ENCODE measurements at places on chromosomes 4 and X.

DNA sequence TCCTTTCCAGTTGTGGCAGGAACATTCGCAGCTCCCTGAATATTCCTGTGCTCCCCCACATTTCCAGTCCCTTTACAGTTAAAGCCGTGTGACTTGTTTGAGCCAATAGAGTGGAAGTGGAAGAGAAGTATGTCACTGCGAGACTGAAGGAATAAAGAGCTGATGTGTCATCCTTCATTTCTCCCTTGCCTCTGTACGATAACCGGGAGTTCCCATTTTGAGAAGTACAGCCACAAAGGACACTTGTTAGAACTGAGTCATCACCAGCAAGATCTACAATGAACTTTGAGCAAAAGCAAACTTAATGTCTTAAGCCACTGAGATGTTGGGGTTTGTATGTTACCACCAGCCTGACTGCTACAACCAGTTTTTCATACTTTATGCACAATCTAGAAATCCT, 92.3 kb downstream of the SPRY1 start:
- DNase-seq, result no peak

GRCh38 chr4:149347139-149347538, 468.5 kb downstream of the IQCM start:
- no peak for DNase-seq

GRCh38 chr4:165398570-165398969, 19.8 kb downstream of the CPE start:
- DNase-seq, result no peak

- DNase-seq, result no peak
These were observed 35.2 kb upstream of the LPAR4 start for GRCh38 chrX:78712336-78712735.

DNA sequence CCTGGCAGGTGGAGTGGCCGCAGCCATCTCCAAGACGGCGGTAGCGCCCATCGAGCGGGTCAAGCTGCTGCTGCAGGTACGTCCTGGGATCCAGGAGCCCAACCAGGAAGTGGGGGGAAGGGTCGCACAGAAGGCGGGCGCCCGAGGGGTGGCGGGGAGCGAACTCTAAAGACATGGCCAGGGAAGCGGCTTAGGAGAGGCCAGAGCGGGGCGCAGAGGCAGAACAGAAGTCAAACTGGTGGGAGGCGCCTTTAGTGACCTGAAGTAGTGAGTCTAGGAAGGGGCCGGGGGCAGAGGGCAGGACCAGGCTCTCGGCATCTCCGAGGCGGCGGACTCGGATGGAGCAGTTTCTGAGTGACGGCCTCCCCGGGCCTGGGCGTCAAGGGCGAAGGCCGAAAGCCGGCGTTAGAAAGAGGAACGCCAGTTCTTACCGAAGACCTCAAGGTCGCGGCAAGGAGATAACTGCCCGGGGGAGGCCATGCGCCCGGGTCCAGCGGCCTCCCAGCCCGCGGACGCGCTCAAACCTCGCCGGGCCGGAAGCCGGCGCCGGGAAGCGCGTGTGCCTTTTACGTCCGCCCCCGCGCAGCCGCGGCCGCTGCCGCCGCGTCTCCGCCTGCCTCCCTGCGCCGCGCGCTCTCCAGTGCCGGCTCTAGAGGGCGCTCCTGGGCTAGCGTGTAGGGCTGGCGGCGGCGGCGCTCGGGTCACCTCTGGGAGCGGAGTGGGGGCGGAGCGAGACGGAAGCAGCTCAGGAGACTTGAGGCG, 488 bp downstream of the SLC25A5 start:
- peak; percentile 16 for DNase-seq

DNA sequence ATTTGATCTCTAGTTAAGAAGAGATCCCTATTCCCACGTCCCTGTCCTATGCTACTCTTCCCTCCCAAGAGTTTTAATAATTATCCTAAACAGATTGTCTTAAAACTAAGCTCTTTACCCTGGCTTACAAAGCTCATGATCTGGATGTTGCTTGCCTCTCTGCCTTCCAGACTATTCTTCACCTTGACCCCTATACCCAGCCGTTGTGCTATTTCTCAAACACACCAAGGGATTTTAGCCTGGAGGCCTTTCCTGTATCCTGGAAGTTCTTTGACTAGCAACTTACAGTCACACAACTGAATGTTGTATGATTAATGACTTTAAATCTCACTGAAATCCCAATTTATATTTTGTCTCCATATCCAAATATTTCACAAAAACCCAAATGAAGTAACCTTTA, 314.9 kb downstream of the ADGRL3 start:
- DNase-seq, result no peak

DNA sequence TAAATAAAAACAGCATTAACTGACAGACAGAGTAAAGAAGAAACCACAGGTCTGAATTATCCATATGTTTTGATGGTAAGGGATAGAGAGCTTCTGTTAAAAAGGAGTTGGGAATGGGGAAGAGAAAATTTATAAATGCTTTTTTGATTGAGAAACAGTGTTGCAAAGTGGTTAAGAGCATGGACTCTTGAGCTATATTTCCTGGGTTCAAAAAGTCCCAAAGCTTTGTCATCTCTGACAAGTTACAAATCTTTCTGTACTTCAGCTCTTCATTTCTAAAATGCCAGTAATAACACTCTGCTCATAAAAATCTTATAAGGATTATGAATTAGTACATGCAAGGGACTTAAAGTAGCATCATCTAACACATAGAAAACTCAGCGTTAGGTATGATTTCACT, 62.2 kb downstream of the N4BP2 start:
- DNase-seq, result no peak
